Stimulated activated CD8-positive, alpha-beta memory T cell treated with anti-CD3 and anti-CD28 coated beads, Interleukin-7, amount 100 ng/mL, for 1 hour (primary cell): ENCODE measurements at places on chromosomes 1 and 21.

DNA sequence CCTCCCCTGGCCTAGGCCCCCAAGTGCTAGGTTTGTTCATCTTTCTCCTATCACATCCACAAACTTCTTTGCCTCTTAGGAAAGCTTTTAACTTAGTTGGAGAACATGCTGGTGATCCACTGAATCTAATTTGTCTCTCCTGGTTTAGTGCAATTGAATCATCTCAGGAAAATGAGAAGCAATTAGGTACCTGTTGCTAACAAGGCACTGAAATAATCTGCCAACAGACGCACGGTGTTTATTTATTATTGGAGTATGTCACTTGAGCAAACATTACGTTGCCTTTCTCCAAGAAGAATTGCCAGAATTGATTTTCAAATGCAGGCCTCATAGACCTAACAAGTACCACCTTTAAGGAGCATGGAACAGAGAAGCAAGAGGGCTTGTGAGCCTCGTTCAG, 309.4 kb downstream of the NFIA start:
- DNase-seq: no peak

- no peak for DNase-seq
Observed at GRCh38 chr1:38870996-38871395, 2.2 kb downstream of the MYCBP start.

DNA sequence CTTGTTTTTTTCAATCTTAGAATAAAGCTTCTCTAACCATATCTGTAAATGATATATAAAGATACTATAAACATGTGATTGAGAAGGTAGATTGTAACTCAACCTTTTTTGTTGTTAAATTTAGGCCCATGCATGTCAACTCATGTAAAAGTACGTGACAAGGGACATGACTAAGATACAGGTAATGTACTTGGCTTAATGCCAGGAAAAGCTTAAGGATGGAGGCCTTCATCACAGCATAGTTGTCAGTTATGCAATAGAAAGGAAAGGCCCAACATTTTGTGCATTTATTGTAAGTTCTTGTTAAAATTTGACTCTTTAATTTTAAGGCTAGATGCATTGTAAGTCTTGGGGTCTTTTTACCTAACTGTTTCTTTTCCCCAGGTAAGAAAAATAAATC, 305.1 kb downstream of the LTN1 start:
- DNase-seq: no peak

GRCh38 chr1:236089046-236089773, 24.3 kb upstream of the NID1 start:
- DNase-seq: no peak
